ENCODE measurements at places on chromosomes 2 and 18.

DNA sequence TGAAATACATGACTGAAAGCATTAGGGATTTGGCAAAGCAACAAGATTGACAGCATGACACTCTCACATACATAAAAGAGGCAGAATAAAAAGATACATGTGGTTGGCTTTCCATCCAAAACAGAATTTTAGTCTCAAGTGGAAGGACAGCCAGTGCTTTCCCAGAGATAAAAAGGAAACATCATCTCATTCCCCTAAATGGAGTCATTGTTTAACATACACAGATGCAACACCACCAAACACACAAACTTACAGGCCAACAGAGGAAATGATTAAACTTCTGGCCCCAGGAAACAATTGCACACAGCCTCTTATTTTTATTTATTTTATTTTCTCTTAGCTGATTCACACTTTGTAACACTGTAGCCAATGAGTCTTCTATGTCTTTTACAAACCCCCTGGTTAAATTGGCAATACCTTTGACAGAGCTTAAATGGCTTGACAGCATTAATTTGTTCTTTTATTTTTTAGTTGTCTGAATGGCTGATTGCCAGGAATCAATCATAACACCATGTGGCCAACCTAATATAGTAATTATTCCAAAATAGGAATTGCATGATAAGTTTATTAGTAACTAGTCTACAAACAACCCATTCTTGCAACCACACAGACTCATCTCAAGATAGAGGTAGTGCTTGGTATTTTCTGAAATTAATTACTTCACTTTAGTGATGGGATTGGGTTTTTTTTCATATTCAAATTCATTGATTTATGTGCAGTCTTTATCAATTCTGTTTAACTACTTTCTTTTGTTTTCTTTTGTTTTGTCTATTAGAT, 190.5 kb downstream of the RND3 start:
- DNase-seq = no peak

DNA sequence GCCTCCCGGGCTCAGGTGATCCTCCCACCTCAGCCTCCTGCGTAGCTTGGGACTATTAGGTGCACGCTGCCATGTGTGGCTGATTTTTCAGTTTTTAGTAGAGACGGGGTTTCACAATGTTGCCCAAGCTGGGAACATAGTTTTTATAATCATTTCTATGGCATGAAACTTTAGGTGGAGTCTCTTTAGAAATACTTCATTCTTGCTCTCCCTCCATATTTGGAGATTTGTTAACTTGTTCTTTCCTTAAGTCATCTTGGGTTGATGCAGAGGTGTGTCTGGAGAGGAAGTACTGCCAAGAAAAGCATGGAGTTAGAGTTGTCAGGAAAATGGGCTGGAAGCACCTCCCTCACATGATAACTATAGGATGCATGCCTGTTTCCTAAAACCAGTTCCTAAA, 17.4 kb downstream of the ZNF532 start:
- no peak for DNase-seq

GRCh38 chr2:136327162-136327852, 209.4 kb upstream of the CXCR4 start:
- DNase-seq = peak; percentile 65

DNA sequence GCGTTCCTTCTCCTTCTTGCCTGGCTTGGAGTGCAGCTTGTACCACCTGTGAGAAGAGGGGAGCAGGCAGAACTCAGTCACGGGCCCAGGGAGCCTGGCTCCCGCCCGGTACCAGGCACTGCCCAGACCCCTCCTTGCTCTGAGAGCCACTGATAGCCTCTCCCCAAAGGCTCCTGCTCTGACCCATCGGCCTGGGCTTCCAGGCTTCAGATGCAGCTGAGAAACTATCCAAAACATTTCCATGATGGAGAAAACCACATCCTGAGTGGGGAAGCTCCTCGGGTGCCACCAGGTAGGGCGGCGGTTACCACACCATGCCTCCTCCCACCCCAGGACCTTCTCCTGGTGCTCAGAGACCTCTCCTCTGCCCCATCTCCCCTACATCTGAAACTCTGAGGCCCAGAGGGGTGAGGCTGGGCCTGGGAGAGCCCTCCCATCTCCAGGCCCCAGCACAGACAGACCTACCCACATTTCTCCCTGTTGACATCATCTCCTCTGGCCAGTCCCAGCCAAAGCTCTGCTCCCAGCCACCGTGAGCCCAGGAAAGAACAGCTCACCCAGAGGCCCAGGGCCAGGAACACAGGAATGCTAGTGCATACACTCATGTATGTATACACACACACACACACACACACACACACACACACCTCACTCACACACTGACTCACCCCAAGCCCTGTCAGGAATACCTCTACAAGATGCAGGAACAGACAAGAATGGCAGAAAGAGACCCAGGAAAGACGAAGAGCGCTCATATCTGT, 17.9 kb upstream of the SFXN5 start:
- no peak for DNase-seq

- DNase-seq = no peak
Measured at GRCh38 chr2:42110641-42111322, 58.4 kb upstream of the EML4 start.

- no peak for DNase-seq
Measured at GRCh38 chr2:102940684-102941083, 178.9 kb downstream of the TMEM182 start.

GRCh38 chr2:45282646-45283045, 273.4 kb upstream of the SIX2 start:
- no peak for DNase-seq

- no peak for DNase-seq
Measured at GRCh38 chr2:157822993-157823392, 53.1 kb downstream of the ACVR1 start.

- no peak for DNase-seq
Measured at GRCh38 chr18:10213526-10213925, 240.9 kb upstream of the APCDD1 start.

GRCh38 chr2:207816546-207816945, 46.8 kb upstream of the FZD5 start:
- DNase-seq = no peak

DNA sequence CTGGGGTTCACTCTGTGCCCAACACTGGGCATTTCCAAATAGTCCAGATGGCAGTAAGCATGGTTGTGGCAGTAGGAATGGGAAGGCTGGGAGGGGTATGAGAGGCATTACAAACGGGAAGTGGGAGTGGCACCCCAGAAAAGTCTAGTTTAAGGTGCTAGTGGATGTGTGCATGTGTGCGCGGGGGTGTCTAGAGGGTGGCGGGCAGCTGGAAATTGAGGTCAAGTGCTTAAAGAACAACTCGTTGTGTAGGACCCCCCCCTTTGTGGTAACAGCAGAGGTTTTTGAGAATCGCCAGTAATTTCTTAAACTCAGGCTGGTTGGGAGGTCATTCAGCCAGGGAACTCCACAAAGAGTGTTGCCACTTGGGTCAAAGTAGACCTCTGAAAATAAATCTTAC, 69.9 kb downstream of the RHBDD1 start:
- no peak for DNase-seq

GRCh38 chr2:39640681-39641080, 25.0 kb upstream of the TMEM178A start:
- no peak for DNase-seq

GRCh38 chr2:218990612-218991011, 2.6 kb downstream of the CRYBA2 start:
- no peak for DNase-seq

DNA sequence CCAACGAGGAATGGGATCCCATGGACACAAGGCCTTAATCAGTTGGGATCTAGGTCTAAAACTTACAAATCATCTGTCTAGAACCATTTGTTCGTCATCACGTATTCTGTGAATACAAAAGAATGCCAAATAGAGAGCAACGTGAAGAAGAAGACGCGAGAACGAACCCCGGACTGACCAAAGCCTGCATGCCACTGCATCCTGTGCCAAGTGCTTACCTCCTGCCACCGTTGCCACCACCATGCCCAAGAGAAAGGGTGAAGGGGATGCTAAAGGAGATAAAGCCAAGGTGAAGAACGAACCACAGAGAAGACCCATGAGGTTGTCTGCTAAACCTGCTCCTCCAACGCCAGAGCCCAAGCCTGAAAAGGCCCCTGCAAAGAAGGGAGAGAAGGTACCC, 30.2 kb downstream of the ITSN2 start:
- DNase-seq = no peak

GRCh38 chr2:103435010-103435409, 673.2 kb downstream of the TMEM182 start:
- DNase-seq = no peak

DNA sequence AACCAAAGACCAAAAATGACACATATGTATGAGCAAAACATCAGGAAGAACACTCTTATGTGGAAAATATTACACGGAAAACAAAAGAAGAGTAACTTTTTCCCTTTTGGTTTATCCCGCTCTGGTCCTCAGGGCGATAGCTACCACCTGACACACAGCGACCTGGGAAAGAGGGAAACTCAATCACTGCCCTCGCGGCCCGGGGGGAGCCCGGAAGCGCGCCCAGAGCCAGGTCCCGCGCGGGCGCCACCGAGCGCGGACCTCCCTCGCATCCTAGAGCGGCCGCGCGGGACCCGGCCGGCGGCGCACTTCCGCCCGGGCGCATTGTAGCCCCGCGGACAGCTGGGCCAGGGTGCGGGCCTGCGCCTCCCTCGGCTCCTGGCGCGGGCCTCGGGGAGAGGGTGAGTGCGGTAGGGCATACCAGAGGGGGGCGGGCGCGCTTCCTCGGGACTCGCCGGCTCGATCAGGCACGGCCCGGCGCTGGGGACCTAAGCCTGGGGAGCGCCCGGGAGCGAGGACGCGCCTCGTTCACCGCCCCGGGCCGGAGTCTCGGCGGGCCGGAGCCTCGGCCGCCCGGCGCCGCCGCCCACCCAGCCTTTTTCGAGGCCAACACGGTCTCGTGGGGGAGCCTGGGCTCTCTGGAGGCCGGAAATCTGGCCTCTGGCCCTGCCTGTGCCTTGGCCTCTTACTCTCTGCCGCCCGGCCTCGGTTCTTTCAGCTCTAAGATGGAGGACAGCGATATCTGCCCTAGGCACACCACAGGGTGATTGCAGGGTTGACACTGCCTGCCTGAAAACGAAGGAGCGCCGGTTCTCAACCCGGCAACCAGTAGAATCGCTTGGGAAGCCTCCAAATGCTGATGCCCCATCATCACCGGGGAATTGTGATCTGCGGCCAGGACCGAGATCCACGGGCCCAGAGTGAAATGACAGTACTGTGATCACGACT, at the start of gene ELAC1:
TSS of gene ELAC1 (plus strand) at position 327 of the 948 bp plus-strand sequence. CDS start 6,365 bp downstream, outside the sequence.
- peak; percentile 55 for DNase-seq

- DNase-seq = no peak
Measured at GRCh38 chr2:11228692-11229091, 73.4 kb downstream of the SLC66A3 start.

GRCh38 chr2:71689968-71690834, 236.8 kb downstream of the DYSF start:
- no peak for DNase-seq

DNA sequence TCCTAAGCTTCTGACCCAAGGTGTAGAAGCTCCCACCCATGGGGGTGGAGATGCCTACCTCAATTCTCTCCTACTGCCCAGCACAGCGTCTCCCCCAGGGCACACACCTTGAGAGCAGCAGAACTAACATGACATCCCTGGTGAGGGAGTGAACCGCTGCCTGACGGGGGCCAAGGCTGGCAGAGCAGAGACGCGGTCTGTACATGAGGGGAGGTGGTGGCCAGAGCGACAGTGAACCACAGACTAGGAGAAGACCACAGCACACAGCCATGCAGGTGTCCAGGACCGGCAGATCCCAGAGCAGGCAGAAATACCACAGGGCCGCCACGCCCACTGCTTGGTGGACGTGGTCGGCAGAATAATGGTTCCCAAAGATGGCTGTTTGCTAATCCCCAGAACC, 40.4 kb downstream of the TFCP2L1 start:
- no peak for DNase-seq

GRCh38 chr18:48785091-48785614, 165.6 kb downstream of the SMAD7 start:
- DNase-seq = no peak

- no peak for DNase-seq
Measured at GRCh38 chr2:137964066-137964858, at the start of gene HNMT. Gene HNMT, plus strand, starts transcription at chr2:137964473. Its CDS starts 19 bp downstream, at chr2:137964492.

- DNase-seq = no peak
Measured at GRCh38 chr2:46841621-46842020, 74.0 kb downstream of the MCFD2 start.

DNA sequence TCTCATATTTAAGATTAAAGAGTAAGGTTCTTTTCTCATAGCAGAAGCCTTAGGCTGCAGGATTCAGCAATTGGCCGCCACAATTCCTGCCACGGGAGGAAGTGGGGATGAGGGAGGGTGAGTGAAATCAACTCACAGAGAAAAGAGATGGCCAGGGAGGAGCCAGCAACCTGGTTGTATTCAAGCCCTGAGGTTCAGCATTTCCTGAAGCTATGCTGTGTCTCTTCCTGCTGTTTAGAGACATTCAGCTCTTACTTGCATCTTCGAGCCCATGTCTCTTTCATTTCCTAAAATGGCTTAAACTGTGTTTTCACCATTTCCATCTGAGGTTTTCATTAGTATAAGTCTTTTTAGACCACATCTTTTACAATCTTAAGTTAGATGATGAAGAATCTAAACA, 522.6 kb downstream of the CNTNAP5 start:
- DNase-seq = no peak

GRCh38 chr2:3533836-3534235, 14.5 kb upstream of the ADI1 start:
- DNase-seq = no peak

- no peak for DNase-seq
Measured at GRCh38 chr2:238988752-238989151, 140.9 kb downstream of the TWIST2 start.

GRCh38 chr18:23784832-23785245, 95.6 kb downstream of the LAMA3 start:
- DNase-seq = no peak

GRCh38 chr2:144704709-144705095, 184.8 kb upstream of the ZEB2 start:
- DNase-seq = no peak

- DNase-seq = no peak
Measured at GRCh38 chr18:63753676-63754075, 21.5 kb upstream of the SERPINB7 start.

DNA sequence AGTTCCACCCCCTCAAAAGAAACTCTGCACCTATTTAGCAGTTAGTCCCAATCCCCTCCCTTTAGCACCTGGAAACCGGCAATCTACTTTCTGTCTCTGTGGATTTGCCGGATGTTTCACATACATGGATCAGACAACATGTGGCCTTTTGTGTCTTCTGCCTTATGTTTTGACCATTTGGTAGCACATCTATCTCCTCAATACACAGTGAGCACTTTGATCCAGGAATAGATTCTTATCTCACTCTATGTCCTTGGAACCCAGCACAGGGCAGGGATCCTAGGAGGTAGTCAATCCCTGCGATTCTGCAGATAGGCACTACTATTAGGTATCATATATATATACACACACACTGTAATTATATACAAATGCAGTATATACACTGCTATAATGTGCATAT, 3.8 kb upstream of the OTOF start:
- DNase-seq = no peak

GRCh38 chr2:177599139-177599688, 206.6 kb downstream of the AGPS start:
- DNase-seq = no peak

- no peak for DNase-seq
Measured at GRCh38 chr2:230068651-230069055, at the start of gene SLC16A14. Gene SLC16A14, minus strand, starts transcription at chr2:230068924. Its CDS starts 9,572 bp downstream, at chr2:230059352.

- DNase-seq = no peak
Measured at GRCh38 chr18:31325051-31325450, 7.1 kb downstream of the DSG1 start.

Measured in activated T-helper 1 cell treated with Interleukin-2 at 50 U/mL for 16 hours (primary cell).